ENCODE measurements at places on chromosomes 11 and 22. TPM values are rescaled to one million over a fixed set of nuclear protein-coding genes. Genes with fewer than 3 reads are reported as not detected.

GRCh38 chr11:34830035-34830434 lies 86.1 kb downstream of the APIP start:
- H3K27ac ChIP-seq, result no peak overlapping the region
- no peaks in the 10 kb centered on the region for H3K27me3 ChIP-seq
- no peaks in the 10 kb centered on the region for H3K36me3 ChIP-seq
- no peak overlapping the region for H3K4me3 ChIP-seq
- DNase-seq, result no peak

DNA sequence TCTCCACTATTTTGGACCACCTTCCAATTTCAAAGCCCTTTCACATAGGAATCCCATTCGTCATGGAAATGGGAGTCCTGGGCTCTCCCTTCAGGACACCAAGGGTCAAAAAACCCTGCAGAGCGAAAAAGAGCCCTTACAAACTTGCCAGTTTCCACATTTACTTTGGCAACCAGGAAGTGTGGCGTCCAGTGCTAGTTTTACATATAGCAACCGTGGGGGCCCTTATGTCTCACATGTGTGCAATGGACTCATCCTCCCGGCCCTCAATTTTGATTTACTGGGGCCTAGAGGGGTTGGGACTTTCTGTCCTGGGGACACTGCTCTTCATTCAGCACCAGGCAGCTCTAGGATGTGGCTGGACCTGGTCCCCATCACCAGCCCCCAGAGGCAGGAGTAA lies 33.7 kb downstream of the DAGLA start:
- no peak for DNase-seq
- H3K4me3 ChIP-seq, result no peak overlapping the region
- H3K27ac ChIP-seq, result no peak overlapping the region
- H3K4me1 ChIP-seq, result peaks cover 14% of the 10 kb centered on the region
- H3K36me3 ChIP-seq, result no peaks in the 10 kb centered on the region

DNA sequence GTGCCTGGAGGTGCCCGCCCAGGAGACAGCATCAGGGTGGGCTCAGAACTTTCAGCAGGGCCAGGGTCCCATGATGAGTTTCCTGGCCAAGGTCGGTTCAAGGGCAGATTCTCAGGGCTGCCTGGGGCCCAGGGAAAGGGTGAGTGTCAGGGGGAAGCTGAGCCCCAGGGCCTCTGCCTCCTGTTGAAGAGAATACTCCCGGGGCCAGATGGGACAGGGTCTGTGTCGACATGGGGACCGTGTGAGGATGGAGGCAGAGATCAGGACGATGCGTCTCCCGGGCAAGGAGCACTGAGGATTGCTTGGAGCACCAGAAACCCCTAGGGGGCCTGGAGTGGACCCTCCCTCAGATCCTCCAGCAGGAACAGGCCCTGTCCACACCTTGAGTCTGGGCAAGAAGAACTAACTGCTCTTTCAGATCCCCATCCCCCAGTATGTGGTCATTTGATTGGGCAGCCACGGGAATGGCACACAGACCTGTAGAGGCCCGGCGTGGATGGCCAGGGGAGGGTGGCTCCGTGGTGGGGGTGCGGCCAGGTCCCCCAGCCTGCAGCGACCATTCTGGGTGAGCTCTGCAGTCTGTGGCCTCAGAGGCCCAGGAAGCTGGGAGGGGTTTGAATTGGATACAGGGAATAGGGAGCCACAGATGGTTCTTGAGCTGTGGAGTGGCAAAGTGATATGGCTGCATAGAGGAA lies 1078.7 kb downstream of the BRD1 start:
- H3K4me3 ChIP-seq, result no peak overlapping the region
- H3K4me1 ChIP-seq, result no peaks in the 10 kb centered on the region
- no peaks in the 10 kb centered on the region for H3K36me3 ChIP-seq
- no peaks in the 10 kb centered on the region for H3K27me3 ChIP-seq
- DNase-seq, result no peak
- no peak overlapping the region for H3K27ac ChIP-seq

GRCh38 chr22:49289822-49290679 lies 537.6 kb downstream of the BRD1 start:
- no peaks in the 10 kb centered on the region for H3K4me1 ChIP-seq
- H3K27ac ChIP-seq, result no peak overlapping the region
- no peak for DNase-seq
- H3K36me3 ChIP-seq, result no peaks in the 10 kb centered on the region
- no peak overlapping the region for H3K4me3 ChIP-seq

- no peaks in the 10 kb centered on the region for H3K27me3 ChIP-seq
- H3K4me3 ChIP-seq, result no peak overlapping the region
- no peak for DNase-seq
- H3K36me3 ChIP-seq, result no peaks in the 10 kb centered on the region
- no peak overlapping the region for H3K27ac ChIP-seq
- peaks cover 15% of the 10 kb centered on the region for H3K4me1 ChIP-seq
These were observed 65.1 kb downstream of the BTG4 start for GRCh38 chr11:111447112-111447471.

DNA sequence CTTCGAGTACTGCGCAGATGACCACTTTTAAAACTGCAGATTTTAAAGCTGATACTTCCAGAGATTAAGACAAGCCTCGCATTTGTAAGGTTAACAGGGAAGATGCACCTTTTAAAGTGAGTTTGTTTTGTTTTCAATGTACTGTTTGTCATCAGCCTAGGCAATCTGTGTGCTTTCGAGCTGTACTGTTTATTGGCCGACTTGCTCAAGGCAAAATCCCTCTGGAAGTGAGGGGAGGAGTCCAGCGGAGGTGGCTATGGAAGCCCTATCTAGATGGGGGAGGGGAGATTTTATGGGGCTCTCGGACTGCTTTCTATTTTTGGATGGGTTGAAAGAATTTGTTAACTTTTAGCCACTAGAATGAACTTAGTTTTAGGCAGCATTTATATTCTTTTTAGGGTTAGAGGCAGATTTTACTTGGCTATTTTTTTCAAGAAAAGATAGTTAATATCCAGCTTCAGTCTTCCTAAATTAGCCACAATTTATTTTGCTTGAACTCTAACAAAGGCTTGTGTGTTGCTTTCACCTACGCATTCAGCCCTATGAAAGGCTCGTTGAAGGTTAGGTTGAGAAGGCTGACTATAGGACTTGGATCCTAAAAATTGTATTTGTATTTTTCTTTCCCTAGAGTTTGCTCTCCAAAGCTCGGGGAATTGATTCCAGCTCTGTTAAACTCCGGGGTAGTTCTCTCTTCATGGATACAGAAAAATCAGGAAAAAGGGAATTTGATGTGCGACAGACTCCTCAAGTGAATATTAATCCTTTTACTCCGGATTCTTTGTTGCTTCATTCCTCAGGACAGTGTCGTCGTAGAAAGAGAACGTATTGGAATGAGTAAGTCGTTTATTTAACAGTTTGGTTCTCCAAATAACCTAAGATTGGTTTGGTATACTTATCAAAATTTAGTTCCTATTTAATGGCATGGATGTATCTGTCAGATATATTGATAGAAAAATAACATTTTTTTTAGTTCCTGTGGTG lies 2.1 kb downstream of the WEE1 start:
- peak; percentile 77 for DNase-seq
- peaks cover 17% of the 10 kb centered on the region for H3K36me3 ChIP-seq
- peaks cover 13% of the 10 kb centered on the region for H3K4me1 ChIP-seq
- no peaks in the 10 kb centered on the region for H3K27me3 ChIP-seq
- peak overlapping the region; percentile 98 for H3K27ac ChIP-seq

DNA sequence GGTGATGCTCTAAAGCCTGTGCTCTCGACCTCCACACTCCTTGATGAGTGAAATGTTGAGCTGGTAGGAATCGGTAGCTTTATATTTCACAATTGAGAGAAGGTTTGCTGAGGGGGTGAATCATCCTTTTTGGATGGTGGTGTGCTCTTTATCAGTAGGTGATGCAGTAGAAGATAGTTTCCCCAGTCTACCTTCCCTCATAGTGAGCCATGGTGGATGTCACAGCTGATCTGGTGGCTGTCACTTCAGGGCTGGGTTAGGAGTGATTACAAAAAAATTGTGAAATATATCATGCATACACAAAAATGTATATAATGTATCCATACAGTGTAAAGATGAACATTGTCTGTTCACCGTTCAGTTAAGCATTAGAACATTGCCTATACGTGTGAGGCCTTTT lies 105.3 kb downstream of the GRAMD1B start:
- H3K27me3 ChIP-seq, result no peaks in the 10 kb centered on the region
- H3K4me1 ChIP-seq, result peaks cover 15% of the 10 kb centered on the region
- H3K36me3 ChIP-seq, result no peaks in the 10 kb centered on the region
- H3K4me3 ChIP-seq, result no peak overlapping the region
- no peak overlapping the region for H3K27ac ChIP-seq

DNA sequence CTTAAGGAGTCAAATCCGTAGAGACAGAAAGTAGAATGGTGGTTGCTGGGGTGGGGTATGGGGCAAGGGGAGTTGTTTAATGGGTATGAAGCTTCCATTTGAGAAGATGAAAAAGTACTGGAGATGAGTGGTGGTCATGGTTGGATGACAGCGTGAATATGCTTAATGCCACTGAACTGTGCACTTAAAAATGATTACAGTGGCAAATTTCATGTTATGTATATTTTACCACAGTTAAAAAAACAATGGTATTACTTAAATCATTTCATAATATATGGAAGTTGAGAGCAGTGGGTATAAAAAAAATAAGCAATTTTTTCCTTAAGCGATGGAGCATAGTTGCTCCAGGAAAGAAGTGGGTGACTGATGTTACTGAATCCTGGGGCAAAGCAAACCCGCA lies 67.1 kb downstream of the C22orf31 start:
- DNase-seq, result no peak
- H3K27me3 ChIP-seq, result no peaks in the 10 kb centered on the region
- no peaks in the 10 kb centered on the region for H3K36me3 ChIP-seq
- no peaks in the 10 kb centered on the region for H3K4me1 ChIP-seq
- H3K27ac ChIP-seq, result no peak overlapping the region

GRCh38 chr22:36968249-36968964 lies 50.8 kb downstream of the TST start:
- no peak for DNase-seq
- H3K36me3 ChIP-seq, result no peaks in the 10 kb centered on the region
- no peak overlapping the region for H3K4me3 ChIP-seq
- H3K27me3 ChIP-seq, result no peaks in the 10 kb centered on the region
- H3K27ac ChIP-seq, result no peak overlapping the region
- H3K4me1 ChIP-seq, result no peaks in the 10 kb centered on the region

DNA sequence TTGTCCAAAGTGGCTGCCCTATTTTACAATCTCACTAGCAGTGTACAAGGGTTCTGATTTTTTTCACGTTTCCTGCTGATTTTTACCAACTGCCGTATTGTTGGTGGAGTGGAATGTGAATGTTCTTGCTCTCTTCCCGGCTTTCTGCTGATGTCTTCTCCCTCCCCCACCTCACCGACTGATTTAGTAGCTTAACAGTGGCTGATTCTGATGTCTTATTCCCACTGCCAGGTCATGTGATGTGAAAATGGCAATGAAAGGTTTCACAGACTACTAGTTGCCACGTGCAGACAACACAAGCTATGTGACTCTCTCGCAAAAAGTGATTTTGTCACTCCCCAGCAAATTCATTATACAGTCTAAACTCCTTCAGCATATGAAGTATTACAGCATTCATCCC lies 17.3 kb upstream of the NEU3 start:
- DNase-seq, result no peak
- no peaks in the 10 kb centered on the region for H3K27me3 ChIP-seq
- H3K36me3 ChIP-seq, result peaks cover 35% of the 10 kb centered on the region
- no peak overlapping the region for H3K27ac ChIP-seq
- H3K4me3 ChIP-seq, result no peak overlapping the region
- no peaks in the 10 kb centered on the region for H3K4me1 ChIP-seq

DNA sequence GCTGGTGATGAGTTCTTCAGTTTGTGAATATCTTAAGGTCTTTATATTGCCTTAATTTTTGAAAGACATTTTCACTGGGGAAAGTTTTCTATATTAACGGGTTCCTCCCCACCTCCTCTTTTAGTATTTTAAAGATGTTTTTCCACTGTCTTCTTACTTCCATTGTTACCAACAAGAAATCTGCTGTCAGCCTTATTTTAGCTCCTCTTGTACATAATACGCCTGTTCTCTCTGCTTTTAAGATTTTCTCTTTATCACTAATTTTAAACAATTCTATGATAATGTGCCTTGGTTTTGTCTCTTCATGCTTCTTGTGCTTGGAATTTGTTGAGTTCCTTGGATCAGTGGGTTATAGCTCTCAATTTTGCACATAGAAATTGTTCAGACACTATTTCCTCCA lies 280.4 kb downstream of the DCDC1 start:
- no peaks in the 10 kb centered on the region for H3K36me3 ChIP-seq
- H3K4me3 ChIP-seq, result no peak overlapping the region
- DNase-seq, result no peak
- no peaks in the 10 kb centered on the region for H3K27me3 ChIP-seq
- H3K27ac ChIP-seq, result no peak overlapping the region
- no peaks in the 10 kb centered on the region for H3K4me1 ChIP-seq

DNA sequence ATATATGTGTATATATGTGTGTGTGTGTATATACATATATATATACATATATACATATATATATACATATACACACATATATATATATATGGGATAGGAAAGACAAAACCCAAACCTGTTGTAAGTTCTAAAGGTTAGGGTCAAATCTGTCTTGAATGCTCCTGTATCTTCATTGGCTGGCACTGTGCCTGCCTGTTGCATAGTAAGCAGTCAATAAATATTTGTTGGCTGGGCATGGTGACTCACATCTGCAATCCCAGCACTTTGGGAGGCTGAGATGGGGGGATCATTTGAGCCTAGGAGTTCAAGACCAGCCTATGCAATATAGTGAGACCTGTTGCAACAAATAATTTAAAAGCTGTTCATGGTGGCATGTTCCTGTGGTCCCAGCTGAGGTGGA lies 205.4 kb downstream of the DBX1 start:
- H3K27ac ChIP-seq, result peak overlapping the region; percentile 4
- H3K4me1 ChIP-seq, result peaks cover 54% of the 10 kb centered on the region
- H3K4me3 ChIP-seq, result no peak overlapping the region

- H3K27ac ChIP-seq, result no peak overlapping the region
- no peaks in the 10 kb centered on the region for H3K27me3 ChIP-seq
- DNase-seq, result no peak
- peaks cover 48% of the 10 kb centered on the region for H3K36me3 ChIP-seq
- no peak overlapping the region for H3K4me3 ChIP-seq
These were observed 17.8 kb downstream of the CHORDC1 start for GRCh38 chr11:90204832-90205646.

- no peak overlapping the region for H3K4me3 ChIP-seq
- peak; percentile 47 for DNase-seq
- peaks cover 86% of the 10 kb centered on the region for H3K36me3 ChIP-seq
- no peak overlapping the region for H3K27ac ChIP-seq
- H3K27me3 ChIP-seq, result no peaks in the 10 kb centered on the region
- no peaks in the 10 kb centered on the region for H3K4me1 ChIP-seq
These were observed 58.4 kb downstream of the DGCR2 start for GRCh38 chr22:19063581-19064353.

- H3K36me3 ChIP-seq, result peaks cover 27% of the 10 kb centered on the region
- H3K4me1 ChIP-seq, result no peaks in the 10 kb centered on the region
- H3K27ac ChIP-seq, result no peak overlapping the region
- no peak overlapping the region for H3K4me3 ChIP-seq
- no peak for DNase-seq
- no peaks in the 10 kb centered on the region for H3K27me3 ChIP-seq
These were observed 44.3 kb downstream of the CWF19L2 start for GRCh38 chr11:107413352-107413751.

Gene YWHAH
- total RNA-seq, result 47.9 TPM

Gene CD6
- total RNA-seq, result 0.79 TPM

Gene NPTXR
- total RNA-seq, result 24.6 TPM

Gene LYVE1
- total RNA-seq, result 45.0 TPM

Gene OR8G5
- total RNA-seq, result not detected

Gene RIN1
- 1.0 TPM for total RNA-seq

Gene RIMBP3B
- not detected for total RNA-seq
